ENCODE measurements at places on chromosomes 2 and 18. TPM values are rescaled to one million over a fixed set of nuclear protein-coding genes. Genes with fewer than 3 reads are reported as not detected.

Gene GPR35
- total RNA-seq: 2.6 TPM

DNA sequence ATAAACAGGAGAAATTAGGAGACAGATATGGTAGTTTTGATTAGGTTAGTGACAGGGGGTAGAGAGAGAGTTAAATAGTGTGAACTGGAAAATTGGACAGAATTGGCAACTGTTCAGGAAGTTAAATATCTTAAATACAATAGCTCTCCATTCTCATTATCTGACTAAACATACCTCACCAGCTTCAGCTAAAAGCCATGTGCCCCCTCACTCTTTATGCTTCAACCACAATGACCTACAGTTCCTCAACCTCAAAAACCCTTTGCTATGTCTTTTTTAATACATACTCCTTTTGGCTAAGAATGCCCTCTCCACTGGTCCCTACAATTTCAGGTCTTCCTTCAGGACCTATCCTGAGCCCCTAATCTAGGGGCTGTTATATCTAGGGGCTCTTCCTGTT, 740.2 kb upstream of the ZEB2 start:
- DNase-seq: no peak

DNA sequence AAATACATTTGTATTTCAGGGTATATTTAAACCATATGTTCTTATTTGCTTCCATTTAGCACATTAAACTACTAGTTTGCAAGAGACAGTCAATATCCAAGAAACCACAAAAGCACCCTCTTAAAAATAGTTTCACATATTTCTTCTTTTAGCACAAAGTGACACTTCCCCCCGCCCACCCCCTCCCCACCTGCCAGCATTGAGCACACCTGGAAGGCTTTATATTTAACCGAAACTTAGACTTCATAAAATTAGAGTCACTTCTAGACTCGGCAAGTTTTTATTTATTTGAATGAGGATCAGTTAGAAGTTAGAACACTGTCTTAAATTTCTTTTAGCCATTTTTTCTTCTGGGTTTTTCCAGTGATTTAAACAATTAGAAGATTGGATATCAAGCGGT, 355.9 kb upstream of the FIGN start:
- no peak for DNase-seq

- DNase-seq: no peak
Observed at GRCh38 chr2:239216614-239217273, 184.1 kb downstream of the HDAC4 start.

- no peak for DNase-seq
Observed at GRCh38 chr2:150480241-150480640, 7.2 kb downstream of the RND3 start.

DNA sequence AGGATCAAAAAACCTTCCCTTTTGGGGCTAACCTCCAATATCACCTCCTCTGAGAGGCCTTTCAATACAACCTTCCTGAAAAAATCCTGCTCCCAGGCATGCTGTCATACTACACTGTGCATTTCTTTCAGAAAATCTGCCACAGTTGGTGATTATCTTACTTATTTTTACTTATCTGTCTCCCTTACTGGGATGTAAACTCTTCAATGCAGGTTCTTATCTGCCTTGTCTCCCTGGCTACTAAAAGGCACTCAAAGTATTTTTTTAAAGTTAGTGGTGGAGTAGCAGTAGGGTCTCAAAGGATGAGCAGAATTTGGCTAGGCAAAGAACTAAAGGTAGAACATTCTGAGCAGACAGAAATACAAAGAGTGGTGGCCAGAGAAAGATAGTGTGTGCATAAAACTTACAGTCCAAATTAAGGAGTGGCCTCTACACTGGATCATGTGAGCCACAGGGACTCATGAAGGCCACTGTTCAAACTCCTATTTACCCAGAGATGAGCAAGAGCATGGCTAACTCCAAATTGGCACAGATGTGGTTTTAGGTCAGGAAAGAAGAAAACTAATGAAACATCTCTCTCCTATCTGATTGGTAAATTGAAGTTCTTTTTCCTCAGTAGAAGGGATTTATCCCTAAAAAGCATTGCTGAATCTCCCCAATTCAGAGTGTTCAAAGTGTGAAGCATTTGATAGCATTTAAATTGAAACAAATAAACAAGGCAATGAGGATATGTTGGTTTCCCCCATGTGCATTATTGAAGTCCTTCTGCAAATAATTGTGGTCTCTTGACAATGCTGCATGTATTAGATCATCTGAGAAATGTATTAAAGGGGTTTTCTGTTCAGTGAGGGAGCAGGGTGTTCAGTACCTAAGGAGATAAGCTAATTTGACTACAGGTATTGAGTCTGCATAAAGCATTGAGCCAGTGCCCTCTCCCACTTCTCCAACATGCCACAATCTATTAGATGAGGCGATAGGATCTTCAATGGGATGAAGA, 285.5 kb downstream of the MREG start:
- no peak for DNase-seq

- DNase-seq: no peak
Observed at GRCh38 chr2:134852518-134852917, 14.1 kb downstream of the ACMSD start.

Gene RAD51AP2
- total RNA-seq: not detected

- no peak for DNase-seq
Observed at GRCh38 chr18:26442126-26442525, 106.2 kb downstream of the KCTD1 start.

Gene CMPK2
- 4.5 TPM for total RNA-seq

DNA sequence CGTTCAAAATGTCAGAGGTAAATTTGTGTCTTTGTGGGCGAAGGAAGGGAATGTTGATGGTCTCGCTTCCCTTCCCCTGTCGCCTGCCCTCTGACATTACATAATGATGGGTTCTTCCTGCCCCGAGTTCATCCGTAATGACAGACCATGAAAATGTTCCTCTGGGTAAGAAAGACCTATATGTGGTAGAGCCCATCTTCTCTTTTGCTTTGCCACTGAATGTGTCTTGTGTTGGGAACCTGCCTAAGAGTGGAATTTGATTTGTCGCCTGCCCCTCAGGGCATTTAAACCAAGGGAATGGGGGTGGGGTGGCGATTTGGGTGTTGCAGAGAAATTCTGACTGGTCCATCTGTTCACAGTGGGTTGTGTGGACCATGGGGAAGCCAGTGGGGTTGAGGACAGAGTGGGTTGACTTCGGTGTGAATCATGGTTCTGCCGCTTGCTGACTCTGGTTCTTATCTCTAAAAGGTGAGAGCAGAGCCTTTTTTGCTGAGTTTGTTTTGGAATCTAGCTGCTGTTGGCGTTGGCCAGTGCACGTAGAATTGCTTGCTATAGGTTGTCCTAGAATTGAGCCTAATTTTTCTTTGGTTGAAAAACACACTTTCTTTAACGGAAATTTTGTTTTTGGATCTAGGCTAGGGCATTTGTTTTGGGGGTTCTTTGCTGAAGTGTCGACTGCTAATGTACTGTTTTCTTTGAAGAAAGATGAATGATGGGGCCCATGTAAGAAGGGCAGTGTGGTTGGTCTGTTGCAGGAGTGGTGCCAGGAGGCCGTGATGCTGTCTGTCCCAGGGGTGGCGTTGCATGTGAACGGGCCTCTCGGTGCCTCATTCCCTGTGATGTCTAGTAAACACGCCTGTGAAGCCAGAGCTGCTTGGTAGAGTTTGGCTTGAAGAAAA, 1.3 kb downstream of the INPP4A start:
- DNase-seq: no peak

- no peak for DNase-seq
Observed at GRCh38 chr18:62334120-62334519, 9.0 kb downstream of the TNFRSF11A start.

Gene SERPINB3
- total RNA-seq: not detected

Gene CXCR1
- total RNA-seq: not detected

DNA sequence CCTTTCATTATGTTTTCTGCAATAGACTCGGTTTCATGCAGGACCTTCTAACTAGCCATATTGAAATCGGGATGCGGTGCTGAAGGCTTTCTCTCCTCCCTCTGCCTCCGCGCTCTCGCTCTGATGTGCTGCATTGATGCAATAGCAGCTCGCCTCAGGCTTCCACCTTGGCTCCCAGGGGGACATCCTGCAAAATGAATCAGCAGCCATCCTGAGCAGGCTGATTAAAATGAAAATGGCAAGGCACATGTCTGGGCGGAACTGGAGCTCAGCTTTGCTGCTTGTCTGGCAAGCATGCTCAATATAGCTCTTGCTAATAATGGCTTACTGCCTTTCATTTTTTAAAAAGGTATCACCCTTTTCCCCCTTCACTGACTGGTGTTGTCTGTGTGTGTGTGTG, 806 bp upstream of the MYT1L start:
- no peak for DNase-seq

Gene PSMA8
- not detected for total RNA-seq

- no peak for DNase-seq
Observed at GRCh38 chr2:108125581-108125980, 114.2 kb upstream of the SULT1C3 start.

- DNase-seq: peak; percentile 80
Observed at GRCh38 chr18:75210274-75211001, at the start of gene TSHZ1. TSHZ1 (plus strand) TSS chr18:75210797; CDS start chr18:75211877, 1,080 bp downstream.

- DNase-seq: no peak
Observed at GRCh38 chr2:186714611-186715010, 20.8 kb downstream of the FAM171B start.

DNA sequence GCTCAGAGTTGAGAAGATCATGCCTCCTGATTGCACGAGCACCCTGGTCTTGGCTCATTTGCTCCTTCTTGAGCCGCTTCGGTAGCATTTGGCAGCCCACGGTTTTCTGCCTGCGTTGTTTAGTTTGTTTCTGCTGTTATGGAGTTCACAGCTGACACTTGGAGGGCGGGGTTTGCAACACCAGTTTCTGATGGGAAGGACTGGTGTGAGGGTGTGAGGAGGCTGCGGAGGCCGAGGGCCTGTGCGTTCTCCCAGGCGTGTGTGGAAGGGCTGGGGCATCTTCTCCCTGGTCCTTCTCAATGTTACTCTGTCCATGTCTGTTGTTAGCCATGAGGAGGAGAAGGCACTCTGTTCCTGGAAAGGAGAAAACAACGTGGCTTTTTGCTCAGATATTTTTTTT, 22.9 kb downstream of the NFATC1 start:
- DNase-seq: no peak

Gene ANKAR
- total RNA-seq: 14.9 TPM

DNA sequence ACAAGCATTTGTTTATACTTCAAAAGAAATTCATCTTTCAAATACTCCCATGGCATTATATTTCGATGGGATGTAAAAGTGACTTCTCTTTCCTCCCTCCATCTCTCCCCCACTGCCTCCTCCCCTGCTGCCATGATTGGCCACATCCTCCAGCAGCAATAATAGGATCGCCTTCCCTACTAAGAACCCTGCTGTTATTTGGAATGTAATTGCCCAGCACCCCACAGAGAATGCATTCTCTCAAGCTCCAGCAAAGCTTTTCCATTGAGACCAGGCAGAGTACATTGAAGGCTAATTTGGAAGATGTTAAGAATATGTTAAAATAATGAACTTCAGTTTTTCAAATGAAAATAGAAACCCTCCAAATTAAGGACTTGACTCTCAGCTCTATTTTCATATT, 375.4 kb upstream of the ACVR2A start:
- DNase-seq: no peak

DNA sequence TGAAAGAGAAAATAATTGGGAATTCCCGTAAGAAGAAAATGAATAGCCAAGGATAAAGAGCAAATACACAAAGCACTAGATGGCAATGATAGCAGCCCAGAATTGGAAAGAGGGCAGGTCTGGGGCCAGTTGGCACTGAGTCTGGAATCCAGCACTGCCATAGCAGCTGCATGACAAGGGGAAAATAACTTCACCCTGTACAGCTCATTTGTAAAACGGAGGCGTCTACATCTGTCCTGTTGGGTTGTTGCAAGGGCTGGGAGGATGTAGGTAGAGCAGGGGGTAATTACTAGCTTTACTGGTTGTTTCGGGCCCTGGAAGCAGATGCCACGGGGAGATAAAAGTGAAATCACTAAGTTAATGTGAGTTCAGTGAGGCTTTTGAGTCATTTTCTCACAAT, 110.0 kb upstream of the RASGRP3 start:
- DNase-seq: no peak

Data from tibial nerve (tissue), 4 donors.